HuH-7.5 (cell line): ENCODE measurements at places on chromosomes 1 and 21.

GRCh38 chr1:246566813-246567645 is 773 bp downstream of the CNST start:
- no peak for DNase-seq

GRCh38 chr21:46136739-46137349 is 18.5 kb downstream of the FTCD start:
- DNase-seq: no peak

GRCh38 chr1:180920702-180921101 is 8.0 kb downstream of the KIAA1614 start:
- no peak for DNase-seq

GRCh38 chr1:63892632-63893395 is 119.0 kb downstream of the ROR1 start:
- DNase-seq: no peak

DNA sequence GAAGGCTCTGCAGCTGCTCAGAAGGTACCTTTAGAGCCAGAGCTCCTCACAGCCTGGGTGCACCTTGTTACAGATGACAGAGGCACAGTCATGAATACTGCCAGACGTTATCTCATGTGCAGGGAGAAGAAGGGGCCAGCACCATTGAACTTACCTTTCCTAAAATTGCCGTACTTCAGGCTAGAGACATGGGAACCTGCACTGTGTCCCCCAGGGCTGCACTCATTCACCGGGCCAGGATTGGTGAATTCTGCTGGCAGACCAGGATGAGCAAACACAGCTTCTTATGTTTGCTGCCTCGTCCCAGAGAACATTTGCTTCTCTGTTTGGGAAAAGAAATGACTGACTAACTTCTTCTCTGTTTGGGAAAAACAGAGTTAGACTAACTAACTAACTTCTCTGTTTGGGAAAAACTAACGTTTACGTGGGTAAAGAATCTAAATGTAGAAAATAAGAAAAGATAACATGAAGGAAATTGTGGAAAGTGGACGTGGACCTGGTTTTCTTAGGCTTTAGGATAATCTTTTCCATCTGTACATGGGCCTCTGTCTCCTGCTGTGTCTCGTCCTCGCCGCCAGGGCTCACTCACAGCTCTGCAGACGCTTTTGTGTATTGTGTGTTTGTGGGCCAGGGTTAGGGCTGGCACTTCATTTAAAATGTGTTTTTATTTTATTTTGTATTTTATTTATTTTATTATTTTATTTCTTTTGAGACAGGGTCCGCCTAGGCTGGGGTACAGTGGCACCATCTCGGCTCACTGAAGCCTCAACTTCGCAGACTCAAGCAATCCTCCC is 9.9 kb downstream of the OBSCN start:
- DNase-seq: no peak

DNA sequence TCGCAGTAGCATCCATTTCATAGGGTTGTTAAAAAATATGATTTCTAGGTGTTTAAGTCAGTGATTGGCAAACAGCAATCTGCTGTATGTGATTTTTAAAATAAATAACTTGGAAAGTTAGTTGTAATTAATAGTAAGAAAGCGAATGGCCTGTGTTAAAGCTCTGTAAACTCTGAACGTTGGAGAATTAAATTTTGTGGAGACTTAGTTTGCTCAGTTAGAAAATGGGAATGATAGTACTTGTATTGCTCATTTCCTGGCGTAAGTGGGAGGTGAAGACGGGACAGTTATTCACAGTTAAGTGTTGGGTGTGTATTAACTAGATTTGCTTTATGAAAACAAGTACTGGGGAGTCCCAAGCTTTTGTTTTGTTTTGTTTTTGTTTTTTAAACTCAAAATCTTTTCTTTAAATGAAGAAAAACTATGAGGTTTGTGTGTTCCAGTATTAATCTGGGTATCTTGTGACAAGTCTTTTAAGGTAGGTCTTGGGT is 995 bp downstream of the CACYBP start:
- DNase-seq: no peak

GRCh38 chr1:40057310-40058030 is 16.9 kb downstream of the CAP1 start:
- no peak for DNase-seq

DNA sequence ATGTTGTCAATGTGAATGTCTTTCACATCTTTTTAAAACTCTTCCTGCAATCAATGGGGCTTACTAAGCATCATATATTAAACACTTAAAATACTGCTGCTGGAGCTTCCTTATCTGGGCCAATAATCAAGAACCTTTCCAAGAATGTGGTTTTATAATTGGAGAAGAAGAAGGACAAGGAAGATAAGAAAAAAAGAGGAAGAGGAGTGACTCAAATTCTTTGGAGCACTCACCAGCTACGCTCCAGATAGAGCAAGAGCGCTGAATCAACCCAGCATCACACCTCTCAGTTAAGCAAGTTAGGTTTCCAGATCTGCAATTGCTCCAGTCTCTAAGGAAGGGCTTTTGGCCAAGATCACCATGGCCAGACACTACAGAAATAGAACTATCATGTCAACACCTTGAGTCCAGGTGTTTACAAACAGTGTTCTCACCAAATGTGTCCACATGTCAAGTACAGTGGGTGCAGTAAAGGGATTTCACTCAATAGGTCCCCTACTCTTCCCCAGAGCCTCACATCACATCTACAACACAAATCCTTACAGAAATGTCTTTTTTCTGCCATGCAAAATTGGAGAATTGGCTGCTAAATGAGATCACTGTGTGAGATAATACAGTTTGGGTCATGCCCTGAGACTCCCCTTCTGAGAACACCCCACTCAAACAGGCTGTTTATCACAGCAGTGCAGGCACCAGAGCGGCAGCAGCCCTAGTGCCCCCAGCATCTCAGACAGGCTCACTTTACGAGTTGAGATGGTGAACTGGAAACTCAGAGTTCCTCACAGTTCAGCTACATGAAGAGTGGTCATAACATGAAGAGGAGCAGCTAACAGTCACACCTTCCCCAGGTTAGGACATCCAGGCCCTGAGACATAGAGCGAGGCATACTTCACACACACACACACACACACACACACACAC is 1.7 kb upstream of the SPRR2B start:
- DNase-seq: no peak

DNA sequence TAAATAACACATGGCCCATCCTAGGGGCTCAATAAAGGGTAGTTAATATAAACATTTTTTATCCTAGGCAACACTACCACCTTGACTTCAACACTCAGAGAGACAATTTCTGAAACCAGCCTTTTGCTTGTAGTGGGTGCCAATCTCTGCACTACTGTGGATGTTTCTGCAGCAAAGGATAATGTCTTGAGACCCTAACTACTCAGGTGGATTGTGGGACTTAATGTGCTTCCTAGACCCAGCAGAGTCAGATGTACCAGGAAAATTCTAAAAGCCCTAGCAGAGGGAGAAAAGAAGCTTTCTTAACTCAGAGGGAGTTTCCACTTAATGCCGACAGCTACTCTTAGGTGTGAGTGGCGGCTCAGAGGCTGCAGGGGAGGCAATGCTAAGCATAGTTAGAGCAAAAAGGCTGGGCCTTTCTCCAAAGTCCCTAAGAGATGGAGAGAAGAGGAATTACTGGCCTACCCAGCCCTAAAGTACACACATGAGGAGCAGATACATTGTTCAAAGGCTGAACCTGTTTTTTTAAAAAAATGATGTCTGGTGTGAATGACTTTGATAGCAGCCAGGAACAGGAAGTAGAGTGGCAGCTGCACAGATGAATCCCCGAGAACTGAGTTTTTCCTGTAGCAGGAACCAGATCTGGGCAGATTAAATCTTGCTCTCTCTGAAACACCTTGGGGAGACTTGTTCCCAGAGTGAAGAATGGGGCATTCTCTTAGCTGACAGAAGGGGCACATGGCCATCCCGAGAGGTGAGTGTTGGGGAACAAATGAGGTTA is 33.5 kb upstream of the ABCD3 start:
- DNase-seq: no peak

DNA sequence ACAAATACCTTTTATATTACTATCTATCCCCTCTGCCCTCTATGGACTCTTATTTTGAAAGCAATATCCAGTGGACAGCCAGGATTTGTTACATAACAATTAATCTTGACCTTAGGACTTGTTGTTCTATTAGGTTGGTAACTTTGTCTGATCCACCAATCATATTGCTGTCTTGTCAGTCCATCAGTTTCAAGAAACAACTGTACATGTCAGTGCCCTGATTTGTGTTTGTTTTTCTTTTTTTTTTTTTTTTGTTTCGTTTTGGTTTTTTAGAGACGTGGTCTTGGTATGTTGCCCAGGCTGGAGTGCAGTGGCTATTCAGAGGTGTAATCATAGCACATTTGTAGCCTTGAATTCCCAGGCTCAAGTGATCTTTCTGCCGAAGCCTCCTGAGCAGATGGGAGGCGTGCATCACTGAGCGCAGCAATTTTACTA is 1.5 kb upstream of the SCP2 start:
- DNase-seq: no peak

GRCh38 chr1:111923766-111924165 is 65.7 kb downstream of the KCND3 start:
- no peak for DNase-seq

DNA sequence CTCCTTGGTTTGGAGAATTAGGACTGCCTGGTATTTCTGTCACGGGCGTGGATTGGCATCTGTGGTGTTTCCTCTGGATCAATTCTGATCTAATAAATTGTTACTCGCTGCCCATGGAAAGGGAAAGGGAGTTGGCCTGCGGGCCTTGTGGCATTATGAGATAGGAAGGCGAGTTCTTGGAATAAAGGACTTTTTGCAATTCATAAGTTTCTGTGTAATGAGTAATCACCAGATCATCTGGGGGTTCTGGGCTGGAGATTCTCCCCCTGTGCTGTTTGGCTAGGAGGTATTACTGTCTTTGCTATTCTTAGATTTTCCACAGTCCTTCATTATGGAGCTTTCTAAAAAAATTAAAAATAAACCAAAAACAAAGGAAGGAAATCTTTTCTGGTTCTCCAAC is 315.9 kb downstream of the CAMTA1 start:
- no peak for DNase-seq

- DNase-seq: no peak
These were observed 74.9 kb downstream of the CCDC18 start for GRCh38 chr1:93255222-93256079.
